ENCODE measurements at places on chromosomes 11 and 22.

- DNase-seq, result no peak
Measured at GRCh38 chr11:31262761-31263160, 106.8 kb downstream of the DCDC1 start.

DNA sequence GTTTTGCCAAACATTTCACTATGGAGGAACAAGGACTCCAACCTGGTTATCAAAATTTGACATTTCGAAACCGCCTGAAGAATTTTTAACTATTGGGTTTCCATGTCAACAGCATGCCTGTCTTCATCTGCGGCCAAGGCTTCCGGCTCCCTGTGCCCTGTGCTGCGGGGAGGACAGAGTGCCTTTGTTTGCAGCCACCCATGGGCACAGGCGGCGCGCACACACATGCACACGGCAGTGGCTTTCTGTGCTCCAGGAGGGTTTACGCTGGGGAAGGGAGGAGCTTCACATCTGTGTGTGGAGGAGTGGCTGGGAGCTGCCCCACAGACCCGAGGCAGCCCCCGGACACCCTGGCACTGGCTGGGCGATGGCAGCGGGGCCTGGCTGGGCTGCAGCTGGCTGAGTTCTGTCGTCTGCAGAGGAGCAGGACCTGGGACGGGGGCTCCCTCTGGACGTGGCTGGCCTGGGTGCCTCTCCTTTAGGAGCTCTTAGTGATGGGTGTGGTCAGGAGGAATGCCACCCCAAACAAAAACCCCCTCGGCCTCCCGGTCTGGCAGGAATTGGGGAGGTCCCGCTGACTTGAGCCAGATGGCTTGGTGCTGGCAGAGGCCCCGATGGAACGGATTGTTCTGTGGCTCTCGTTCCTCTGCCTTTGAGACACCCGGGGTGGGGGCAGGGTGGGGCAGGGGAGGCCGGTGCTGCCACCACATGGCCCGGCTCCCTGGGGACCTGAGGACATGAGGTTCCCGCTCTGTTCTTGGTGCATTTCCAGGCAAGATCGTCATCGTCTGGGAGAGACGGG lies 1290.9 kb downstream of the BRD1 start:
- DNase-seq, result no peak

- no peak for DNase-seq
Measured at GRCh38 chr11:66848671-66849500, 5.6 kb downstream of the RCE1 start.

DNA sequence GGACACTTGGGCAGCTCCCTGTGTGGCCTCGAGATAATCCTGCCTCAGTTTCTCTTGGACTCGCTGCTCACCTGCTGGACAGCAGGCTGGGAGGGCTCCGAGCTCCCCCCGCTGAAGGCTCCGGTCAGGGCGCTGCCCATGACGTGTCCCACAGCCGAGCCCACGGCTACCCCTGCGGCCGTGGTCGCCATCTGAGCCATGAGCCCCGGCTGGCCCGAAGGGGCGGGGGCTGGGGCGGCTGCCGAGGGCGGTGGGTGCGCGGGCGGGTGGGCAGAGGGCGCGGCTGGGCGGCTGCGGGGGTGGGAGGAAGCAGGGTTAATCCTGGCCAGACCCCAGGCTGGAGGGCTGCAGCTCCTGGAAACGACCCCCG lies 484 bp downstream of the CHCHD10 start:
- DNase-seq, result no peak

DNA sequence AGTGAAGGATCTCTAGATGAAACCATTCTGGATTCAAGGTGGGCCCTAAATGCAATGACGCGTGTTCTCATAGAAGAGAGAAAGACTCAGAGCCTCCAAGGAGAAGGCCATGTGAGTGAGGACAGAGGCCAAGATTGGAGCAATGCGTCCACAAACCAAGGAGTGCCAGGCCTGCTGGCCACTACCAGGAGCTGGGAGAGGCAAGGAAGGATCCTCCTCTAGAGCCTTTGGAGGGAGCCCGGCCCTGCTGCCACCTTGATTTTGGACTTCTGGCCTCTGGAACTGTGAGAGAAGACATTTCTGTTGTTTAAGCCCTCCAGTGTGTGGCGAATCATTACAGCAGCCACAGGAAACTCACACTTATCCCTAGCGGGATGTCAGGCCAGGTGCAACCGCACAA lies 52.7 kb upstream of the SHANK2 start:
- DNase-seq, result no peak

- no peak for DNase-seq
Measured at GRCh38 chr11:120565466-120566155, 54.1 kb downstream of the GRIK4 start.

GRCh38 chr11:61645179-61645868 lies 34.9 kb upstream of the DAGLA start:
- no peak for DNase-seq

- DNase-seq, result no peak
Measured at GRCh38 chr11:78539506-78539905, 35.2 kb downstream of the NARS2 start.

GRCh38 chr11:313787-314553 lies at the start of gene IFITM1:
Gene IFITM1, plus strand, starts transcription at chr11:314040. Its CDS starts 131 bp downstream, at chr11:314171.
- DNase-seq, result no peak

- no peak for DNase-seq
Measured at GRCh38 chr11:123129920-123130319, 65.1 kb downstream of the CLMP start.

DNA sequence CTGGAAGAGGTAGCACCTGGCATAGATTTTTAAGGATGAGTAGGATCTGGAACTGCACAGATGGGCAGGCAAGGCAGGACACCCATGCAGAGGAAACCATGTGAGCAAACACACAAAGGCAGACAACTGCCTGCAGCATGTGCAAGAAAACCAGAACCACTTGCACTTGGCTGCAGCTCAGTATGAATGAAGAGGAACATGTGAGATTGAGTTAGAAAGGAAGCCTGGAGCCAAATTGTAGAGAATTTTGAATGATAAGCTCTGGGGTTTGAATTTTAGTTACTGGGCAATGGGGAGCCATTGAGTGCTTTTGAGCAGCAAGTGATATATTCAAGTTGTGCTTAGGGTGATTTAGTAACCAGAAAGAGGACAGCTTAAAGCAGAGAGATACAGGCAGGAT lies 583.4 kb downstream of the SOX6 start:
- no peak for DNase-seq

DNA sequence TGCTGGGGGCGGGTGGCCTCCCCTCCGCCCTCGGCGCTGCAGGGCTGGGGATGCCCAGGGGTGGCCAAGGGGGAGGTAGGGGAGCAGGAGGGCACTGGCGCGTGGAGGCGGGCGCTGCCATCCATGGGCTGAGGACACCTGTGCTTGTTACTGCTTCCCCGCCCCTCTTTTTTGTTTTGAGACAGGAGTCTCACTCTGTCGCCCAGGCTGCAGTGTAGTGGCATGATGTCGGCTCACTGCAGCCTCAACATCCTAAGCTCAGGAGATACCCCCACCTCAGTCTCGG lies 683 bp upstream of the FADS3 start:
- no peak for DNase-seq

DNA sequence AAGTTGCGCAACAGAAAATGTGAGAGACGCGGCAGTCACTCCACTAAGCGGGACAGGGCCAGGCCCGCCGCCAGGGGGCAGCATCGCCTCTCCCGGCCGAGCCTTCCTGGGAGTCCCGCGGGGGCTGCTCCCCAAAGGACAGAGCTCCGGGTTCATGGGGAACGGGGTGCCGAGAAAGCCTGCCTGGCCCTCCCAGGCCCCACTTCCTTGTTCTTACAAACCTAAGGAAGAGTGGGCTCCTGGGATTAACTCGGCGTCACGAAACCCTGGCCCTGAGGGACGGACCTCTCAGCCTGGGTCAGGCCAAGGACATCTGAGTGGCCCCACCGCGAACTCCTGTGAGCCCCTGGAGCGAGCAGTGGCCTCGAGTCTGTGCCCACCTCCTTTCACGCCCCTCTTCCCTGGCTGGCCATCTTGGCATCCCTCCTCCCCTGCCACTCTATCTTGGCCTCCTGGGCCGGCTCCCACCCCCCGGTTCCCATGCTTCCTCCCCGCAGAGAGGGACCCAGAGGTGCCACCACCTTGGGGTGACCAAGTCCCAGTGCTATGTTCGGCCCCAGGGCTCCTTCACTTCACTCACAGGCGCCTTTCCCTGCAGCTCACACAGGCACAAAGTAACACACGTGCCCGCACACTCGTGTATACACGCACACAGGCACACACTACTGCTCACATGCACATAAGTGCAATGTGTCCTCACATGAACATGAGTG lies 99.9 kb upstream of the FGF3 start:
- DNase-seq, result peak; percentile 14

GRCh38 chr11:71472941-71473792 lies 20.2 kb downstream of the NADSYN1 start:
- no peak for DNase-seq

DNA sequence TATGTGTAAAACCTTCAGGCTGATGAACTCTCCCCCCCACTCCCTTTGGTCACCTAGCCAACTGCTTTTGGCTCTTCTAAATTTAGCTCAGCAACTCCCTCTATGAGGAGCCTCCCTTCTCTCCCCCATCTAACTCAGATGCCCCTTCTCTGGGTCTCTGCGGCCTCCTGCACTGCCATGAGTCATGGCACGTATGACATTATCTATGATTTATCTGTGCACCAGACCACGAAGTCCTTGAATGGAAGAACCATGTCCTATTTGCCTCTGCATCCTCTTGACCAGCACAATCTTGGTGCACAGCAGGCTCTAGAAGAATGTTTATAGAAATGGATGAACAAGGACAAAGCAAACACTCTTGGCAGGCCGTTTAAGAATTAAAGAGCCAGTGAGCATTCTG lies 46.0 kb downstream of the RPL27A start:
- DNase-seq, result no peak

DNA sequence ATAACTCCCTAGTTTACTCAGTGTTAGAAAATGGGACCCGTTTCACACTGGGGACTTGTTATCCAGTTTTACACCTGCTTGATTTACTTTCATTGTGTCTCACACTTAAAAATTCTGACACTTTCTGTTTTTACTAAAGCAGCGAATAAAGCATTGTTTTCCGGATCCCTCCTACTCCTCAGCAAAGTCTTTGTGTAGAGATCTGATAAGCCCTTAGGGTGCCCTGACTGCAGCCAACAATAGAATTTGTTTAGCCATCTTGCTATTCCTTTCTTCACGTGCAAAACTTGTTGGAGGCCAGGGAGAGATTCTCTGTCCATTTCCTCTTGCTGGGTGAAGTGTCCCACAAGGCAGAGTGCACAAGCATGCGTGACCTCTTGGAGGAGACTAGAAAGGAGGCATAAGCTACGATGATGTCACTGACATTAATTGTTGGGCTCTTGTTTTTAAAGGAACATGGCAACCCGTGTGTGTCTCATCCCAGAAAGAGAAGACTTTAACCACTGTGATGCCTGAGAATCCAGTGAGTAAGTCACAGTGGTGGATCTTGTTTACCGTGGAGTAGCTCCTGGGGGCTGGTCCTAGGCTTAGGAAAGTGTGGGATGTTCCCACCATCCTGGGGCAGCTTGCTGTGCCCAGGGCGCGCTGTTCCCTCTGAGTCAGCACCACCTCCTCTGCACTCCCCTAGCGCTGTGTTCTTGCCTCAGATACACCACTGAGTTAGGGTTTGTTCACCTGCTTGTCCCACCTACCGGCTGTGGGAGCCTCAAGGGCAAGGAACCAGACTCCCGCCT lies 27.7 kb downstream of the MICAL2 start:
- DNase-seq, result no peak

DNA sequence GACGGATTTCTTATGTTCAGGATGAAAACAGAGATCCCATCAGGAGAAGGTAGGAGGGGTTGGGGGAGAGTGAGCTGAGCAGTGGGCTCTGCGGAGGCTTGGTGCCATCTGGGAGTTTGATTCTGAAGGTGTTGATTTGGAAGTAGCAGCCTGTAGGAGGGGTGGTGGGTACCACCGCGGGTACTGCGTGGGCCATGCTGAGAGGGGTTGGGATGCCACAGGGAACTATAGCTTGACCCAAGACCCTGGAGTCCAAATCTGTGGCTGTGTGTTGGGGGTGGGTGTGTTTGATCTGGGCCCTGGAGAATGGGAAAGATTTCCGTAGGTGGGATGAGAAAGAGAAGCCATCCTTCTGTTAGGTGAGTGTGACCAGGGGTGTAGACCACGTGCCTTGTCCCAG lies 5.0 kb downstream of the INCENP start:
- no peak for DNase-seq

DNA sequence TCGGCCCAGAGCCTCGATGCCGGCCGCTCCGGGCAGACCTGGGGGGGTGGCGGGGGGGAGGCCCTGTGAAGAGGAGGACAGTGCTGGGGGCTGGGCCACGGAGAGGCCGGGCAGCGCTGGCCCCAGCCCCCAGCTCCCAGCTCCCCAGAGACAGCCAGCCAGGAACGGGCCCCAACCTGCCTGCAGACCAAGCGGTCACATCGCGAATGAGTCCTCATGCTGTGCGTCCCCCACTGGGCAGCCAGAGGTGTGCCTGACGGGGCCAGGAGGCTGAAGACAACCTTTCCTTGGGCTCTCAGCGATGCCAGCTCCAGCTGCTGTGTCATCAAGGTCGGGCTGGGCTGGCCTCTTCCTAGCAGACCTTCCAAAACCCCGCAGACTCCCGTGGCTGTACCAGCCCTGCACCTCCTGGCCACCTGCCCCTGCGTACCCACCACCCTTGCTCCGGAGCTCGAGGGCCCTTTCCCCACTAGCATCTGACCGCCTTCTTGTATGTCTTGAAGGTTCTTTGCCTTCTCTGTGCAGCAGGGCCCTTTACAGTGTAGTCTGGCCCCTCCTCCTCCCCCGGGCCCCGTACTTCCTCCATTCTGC lies 88.4 kb downstream of the CDKN1C start:
- DNase-seq, result no peak

DNA sequence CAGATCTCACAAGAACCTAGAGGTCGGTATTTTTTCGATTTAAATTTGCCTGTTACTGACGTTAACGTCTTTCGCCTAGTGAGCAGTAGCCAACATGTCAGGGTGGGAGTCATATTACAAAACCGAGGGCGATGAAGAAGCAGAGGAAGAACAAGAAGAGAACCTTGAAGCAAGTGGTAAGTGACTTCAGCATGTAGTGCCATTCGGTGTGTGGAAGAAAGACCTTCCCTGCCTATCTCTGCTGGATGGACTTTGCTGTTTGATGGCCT lies 750 bp downstream of the XRCC6 start:
- no peak for DNase-seq

DNA sequence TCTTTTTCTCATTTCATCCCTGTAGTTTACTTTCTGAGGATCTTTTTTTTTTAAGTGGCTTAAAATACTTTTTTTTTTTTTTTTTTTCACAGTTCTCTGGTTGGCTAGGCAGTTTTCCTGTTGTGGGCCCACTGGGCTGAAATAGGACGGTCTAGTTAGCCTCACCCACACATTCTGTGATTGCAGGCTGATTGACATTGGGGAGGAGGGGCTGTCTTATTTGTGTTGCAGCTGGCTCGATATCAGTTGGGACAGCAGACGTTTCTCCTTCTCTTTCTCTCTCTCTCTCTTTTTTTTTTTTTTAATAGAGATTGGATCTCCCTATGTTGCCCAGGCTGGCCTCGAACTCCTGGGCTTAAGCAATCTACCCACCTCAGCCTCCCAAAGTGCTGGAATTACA lies 6.9 kb downstream of the BCR start:
- no peak for DNase-seq

Measured in stimulated activated CD4-positive, alpha-beta T cell treated with anti-CD3 and anti-CD28 coated beads, Interleukin-1b, Interleukin-23, amount 100 ng/mL, for 1 hour (primary cell).